ENCODE measurements at places on chromosomes 5 and 9.

DNA sequence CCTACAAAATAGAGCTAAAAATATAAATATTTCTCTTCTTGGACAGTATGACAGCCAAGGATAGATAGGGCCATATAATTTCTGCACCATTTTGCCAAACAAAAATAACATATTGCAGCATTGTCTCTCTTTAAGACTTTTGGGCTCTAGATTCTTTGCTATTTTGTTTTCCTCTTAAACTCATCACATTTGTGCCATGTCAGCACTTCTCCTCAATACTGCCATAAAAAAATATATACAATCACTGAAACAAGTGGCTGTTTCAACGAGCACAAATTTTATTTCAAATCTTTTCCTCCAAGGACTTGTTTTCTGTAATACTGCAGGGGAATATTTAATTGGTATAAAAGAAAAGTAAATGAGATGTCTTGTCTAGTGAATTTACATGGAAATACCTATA, 1570.0 kb upstream of the NUDT12 start:
- DNase-seq = no peak

- DNase-seq = no peak
Measured at GRCh38 chr9:35813434-35814105, 1.3 kb downstream of the HINT2 start.

DNA sequence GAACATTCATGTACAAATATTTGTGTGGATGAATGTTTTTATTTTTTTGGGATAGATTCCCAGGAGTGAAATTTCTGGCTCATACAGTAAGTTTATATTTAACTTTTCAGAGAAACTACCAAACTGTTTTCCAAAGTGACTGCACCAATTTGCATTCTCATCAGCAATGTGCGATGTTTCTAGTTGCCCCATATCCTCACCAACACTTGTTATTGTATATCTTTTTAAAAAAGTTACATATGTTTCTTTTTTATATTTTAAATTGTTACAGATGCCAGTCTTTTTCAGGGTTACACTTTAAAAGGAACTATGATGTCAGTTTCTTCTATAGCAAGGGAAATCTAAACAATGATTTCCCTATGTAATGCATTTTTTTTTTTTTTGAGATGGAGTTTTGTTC, 49.1 kb upstream of the SEMA4D start:
- no peak for DNase-seq

DNA sequence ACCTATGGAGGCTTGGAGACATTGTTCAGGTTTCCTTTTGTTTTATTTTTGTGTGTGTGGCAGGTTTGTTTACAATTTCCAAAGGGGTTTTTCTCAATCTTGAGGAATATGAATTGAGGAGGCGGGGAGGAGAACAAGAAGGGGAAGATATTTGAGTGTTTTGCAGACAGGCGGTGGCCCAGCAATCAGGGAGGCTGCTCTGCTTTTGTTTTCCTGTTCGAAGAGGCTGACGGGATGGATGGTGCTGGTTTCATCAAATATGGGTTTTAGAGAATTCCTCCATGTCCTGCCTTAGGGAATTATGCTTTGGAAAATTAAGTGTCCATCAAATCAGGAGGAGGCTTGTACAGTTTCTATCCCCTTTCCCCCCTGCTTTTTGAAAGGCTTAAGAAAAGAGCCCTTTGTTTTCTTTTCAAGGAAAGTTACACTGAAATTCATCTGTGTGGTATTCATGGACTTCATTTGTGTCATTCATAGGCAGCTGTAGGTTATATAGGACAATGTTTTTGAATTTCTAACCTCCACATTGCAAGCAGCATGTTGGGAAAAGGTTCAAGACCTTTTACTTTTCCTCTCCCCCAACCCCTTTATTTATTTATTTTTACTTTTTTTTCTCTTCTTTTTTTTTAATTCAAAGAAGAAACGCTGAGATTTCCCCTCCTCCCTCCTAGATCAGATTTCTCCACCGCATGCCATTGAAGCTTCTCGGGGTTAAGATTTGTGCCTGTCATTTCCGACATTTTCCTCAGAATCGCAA, 107.4 kb downstream of the ZNF462 start:
- DNase-seq = no peak

DNA sequence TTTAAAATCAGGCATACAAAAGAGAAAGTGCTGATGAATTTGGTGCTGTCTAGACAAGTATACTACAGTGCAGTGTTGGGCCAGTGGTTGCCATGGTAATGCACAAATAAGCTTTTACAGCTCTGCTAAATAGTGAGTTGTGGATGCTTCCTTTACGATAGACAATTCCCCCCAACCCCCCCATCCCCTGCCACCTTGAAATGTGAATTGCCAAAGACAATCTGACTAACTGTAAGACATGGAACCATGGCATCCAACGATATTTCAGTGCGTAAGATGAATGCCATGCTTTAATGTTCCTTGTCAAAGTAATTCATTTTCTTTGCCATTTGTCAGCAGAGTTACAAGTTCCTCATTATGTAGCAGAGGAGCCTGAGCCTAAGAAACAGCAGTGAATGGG, 91.5 kb upstream of the NREP start:
- DNase-seq = no peak

DNA sequence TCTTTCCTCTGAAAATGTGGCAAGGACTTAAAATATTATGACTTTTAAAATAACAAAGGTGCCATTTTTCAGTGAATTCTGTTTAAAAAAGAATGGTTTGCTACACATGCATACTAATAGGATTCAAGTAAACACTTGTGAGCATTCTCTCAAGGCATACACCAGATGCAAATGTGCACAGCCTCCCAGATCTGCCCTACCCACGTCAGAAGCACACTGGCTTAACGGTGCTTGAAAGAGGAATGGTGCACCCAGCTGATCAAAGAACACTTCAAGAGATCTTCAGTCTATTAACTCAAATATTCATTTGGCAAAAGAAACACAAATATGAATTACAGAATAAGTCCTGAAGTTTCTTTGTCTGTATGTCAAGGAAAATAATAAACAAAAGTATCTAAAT, 15.8 kb downstream of the GABRB2 start:
- no peak for DNase-seq

GRCh38 chr9:27379311-27380251, 82.6 kb upstream of the EQTN start:
- no peak for DNase-seq

DNA sequence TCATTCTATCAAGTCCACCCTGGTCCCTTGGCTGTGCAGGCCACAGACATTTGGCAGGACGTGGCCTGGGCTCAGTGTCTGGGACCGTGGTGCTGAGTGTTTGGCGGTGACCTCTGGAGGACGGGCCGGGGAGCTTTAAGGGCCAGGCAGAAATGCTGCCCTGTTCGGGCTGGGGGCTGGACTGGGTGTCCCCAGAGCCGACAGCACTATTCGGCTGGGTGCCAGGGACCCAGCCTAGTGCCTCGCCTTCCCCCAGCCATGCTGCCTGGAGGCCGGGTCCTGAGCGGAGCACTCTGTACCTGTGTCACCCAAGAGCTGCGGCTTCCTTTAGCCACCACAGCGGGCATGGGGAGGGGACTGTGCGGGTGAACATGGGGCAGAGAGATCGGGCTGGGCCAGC, 40.4 kb downstream of the COL5A1 start:
- no peak for DNase-seq

DNA sequence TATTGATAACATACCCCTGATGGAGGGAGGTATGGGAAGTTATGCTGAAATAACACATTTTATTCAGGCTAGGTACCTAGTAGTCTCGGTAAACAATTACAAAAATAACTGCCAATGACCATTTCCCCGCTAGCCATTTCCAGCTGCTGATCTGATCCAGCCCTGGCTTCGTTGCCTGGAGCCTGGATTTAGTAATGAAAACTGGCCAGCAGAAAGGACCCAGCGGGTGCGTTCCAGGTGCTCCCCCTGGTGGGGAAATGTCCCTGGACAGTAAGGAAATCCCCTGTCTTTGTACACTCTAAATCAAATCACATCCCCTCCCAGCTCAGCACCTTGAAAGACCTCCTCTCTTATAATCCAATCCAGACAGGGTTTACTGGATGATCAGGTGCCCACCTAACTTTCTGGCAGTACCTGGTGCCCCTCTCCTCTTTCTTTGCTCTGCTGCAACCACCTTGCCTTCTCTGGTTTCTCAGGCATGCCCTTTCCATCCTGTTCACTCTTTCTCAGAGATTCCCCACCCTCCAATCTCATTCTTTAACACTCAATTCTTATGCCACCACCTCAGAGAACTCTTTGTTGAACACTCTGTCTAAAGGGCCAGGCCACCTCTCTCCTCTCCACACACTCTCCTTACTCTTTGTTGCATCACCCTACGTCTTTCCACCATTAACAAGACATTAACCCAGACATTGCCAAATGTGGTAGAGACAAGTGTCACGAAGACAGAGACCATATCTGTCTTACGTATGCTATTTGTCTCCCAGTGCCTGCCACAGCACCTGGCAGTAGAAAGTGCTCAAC, 50.1 kb upstream of the SMAD5 start:
- DNase-seq = peak; percentile 85

- DNase-seq = no peak
Measured at GRCh38 chr5:133967698-133968203, 674 bp downstream of the C5orf15 start.

DNA sequence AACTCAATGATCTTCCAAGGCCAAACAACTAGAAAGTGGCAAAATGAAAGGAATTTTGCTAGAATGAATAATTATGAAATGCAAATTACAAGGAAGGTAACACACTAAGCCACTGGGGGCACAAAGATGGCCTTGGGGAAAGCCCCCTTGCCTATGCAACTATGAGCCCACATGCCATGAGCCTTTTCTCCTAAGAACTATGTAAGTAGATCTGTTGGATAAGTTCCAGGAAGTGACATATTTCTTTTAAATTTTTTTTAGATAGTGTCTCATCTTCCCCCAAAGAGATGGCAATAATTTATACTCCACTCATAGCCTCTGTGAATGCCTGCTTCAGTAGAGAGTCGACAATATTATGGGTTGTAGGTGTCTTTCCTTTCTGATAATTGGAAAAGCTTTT, 257.8 kb downstream of the AUH start:
- DNase-seq = no peak

DNA sequence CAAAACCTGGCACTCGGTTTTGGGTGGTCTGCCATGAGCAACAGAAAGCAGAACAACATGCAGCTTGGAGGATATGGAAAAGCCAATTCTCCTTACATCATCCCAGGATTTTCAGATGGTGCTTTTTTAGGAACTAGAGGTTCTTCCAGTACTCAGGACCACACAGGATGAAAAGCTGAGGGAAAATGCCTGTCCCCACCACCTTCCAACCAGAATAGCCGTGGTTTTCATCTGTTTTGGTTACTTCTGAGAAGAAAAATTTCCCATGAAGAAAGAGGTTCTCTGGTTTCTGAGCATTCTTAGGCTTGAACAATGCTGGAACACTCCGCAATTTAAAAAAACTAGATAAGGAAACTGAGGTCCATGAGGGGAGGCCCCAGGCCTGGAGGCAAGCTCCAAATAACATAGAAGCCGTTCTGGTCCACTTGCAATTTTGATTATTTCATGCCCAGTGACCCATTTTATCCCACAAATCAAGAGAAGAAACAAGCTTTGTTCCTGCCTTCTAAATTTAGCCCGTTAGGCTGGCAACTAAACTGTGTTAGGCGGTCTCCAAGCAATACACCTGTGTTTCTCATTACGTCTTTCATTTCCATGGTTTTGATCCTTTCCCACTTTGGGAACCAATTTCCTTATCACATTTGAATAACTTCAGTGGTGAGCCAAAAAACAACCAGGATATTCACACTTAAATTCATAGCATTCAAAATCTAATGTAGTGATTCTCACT, 79.2 kb upstream of the SPIN1 start:
- DNase-seq = no peak

- no peak for DNase-seq
Measured at GRCh38 chr5:56566374-56567249, 248.7 kb upstream of the MAP3K1 start.

- DNase-seq = no peak
Measured at GRCh38 chr5:130102960-130103359, 198.7 kb downstream of the CHSY3 start.

- no peak for DNase-seq
Measured at GRCh38 chr9:78905387-78905786, 608.5 kb downstream of the PSAT1 start.

DNA sequence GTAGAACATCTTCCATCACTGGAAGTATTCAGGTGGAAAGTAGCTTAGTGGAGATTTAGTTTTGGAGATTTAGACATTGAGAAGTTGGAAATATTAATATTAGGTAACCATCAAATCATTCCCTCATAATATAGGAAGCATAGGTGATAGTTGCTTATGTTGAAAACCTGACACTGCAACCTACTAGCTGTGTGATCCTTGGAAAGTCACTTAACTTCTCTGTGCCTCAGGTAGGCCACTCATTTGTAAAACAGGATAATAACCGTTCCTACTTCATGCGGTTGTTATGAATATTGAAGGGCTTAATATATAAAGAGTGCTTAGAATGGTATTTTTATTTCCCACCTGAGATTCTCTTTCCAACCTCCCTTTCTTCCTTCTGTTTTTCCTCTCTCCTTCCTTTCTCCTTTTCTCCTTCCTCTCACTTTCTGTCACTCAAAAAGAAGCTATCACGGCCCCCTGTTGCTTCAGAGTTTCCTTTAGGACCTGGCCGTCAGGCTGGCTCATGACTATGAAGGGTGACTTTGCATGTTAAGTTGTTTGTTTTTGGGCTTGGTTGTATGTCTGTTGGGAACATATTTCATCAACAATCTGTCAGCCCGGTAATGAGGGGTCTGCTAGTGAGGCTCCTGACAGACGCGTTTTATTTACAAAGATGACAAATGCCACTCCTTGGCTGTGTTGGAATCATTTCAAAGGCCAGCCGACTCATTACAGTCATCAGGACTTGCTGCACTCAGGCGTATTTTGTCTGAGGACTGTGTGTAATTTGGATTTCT, 31.0 kb downstream of the DOCK2 start:
- DNase-seq = no peak

DNA sequence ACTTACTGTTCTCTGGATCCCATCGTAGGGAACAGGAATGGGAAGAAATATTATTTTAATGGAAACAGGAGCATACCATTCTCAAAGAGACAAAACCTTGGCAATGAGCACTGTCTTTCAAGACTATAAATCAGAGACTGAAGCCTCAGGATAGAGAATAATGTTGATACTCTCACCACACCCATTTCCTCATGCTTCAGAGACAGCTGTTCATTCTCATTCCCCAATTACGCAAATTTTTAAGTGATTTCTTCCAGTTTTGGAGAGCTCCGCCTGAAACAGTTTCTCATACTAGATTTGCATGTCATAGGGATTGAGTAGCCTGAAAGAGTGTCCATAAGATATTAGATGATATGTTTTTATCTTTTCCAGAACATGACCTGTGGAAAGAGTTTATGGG, 290.5 kb upstream of the RASA1 start:
- DNase-seq = no peak

GRCh38 chr9:138073408-138073807, 195.8 kb downstream of the CACNA1B start:
- DNase-seq = no peak
